Stomach (tissue), 19 donors: ENCODE measurements at places on chromosomes 6 and 20. TPM values are rescaled to one million over a fixed set of nuclear protein-coding genes. Genes with fewer than 3 reads are reported as not detected.

The NKAPL gene
- total RNA-seq: 0.45 TPM

The ANKRD66 gene
- total RNA-seq: not detected

The ASIP gene
- total RNA-seq: not detected

The FRK gene
- total RNA-seq: 4.7 TPM

The FLRT3 gene
- 19.2 TPM for total RNA-seq

The CCN6 gene
- not detected for total RNA-seq

The CDH22 gene
- not detected for total RNA-seq

The ZSCAN12 gene
- 1.4 TPM for total RNA-seq

The KCNK17 gene
- not detected for total RNA-seq

DNA sequence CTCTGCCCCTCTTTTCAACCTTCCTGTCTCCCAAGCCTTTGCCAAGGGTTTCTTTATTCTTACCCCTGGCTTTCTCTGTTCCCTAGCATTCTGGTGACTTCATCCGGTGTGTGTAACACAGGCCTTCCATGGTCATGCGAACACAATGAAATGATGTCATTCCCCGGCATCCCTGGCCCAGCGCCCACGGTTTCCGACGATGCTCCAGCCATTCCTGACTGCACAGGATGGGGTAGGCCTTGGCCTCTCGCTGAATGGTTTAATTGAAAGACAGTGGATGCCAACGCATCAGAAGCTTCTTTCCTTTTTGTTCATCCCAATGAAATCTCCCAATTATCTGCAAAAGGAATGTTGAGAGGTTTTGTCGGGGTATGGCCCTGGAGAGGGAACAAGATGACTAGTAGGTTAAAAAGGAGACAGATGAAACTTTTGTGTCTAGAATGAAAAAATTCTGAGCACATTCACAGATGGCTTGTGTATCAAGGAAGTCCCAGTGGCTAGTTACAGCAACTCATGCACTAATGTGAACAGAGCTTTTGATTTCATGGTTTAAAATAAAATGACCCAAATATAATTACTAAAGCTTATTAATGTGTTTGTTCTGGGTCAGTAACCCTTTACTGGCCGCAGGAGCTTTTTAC is 655.0 kb downstream of the QKI start:
- DNase-seq: peak; percentile 80

DNA sequence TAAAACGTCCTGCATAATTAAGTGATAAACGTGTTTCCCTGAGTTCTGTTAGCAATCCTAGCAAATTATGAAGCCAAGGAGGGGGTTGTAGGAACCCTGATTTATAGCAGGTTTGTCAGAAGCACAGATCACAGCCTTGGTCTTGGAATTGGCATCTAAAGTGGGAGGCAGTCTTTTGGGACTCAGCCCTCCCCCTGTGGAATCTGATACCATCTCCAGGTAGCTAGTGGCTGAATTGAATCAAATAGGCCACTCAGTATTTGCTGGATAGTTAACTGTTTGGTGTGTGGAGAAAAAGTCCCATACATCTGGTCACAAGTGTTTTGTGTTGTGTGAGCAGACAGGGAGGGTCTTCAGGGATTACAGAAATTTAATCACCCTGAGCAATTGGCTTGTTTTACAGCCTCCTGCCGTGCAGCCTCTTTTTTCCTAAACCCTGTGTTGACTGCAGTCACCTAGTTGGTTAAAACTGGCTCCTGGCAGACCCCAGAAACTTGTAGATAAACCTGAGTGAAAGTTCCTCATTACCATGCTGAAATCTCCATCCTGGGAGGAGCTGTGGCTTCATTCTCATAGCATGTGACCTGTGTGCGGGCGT is 19.0 kb upstream of the KIFC1 start:
- DNase-seq: no peak

GRCh38 chr6:152372945-152373344 is 264.2 kb downstream of the SYNE1 start:
- no peak for DNase-seq

DNA sequence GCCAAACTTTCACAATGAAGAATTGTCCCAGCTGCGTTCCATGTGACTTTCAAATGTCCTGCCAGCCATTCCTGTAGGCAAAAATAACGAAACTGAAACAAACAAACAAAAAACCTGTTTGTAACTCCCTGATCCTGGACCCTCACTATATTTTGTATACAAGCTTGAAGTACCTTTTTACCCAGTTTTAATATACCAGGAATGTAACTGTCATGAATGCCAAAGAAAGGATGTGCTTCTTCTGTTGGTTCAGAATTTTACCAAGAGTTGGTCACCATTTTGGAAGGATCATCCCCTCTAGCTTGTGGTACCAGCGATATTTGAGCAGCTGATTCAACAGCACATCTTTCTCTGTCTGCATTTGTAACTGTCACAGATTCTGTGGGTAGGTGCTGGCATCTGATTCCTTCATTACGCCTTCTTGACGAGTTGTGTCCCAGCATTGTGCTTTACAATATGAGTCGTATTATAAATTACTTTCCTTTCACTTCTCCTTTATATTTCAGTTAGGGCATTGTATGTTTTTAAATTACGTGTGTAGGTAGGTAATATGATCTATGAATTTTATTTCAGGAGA is 93.9 kb downstream of the DLGAP4 start:
- no peak for DNase-seq

DNA sequence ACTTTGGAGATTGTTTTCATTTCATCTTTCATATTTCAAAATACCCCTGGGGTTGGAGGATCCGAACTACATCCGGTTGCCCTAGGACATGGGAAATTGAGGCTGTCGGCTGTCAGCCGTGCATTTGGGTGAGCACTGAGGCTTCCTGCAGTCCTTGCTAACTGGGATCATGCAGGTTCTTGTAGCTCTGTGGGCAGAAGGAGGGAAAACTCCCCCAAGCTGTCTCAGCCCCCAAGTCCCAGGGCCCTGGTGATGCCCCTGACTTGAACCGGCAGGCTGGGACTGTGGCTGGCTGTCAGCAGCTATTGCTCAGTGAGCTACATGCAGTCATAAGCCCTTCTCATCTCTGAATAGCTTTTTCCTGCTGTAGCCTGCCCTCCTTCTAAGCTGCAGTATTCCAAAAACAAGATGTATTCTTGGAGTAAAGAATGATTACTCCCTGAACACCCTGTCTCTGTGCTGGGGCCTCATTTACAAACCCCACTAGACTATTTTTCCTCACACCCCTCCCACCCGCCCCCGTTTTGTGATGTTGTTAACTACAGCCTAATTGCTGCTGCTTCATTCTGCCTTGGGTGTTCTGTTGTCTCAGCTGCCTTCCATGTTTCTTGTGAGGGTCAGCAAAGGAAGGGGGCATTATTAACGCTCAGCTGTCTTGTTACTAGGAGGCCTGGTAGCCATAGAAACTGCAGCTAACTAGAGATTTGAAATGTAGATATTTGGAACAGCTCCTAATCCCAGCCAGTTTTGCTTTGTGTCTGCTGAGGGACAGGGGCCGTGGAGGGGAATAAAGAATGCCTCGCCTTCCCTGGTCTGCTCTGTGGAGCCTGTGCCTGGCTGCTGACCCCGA is 18.1 kb downstream of the MTRES1 start:
- no peak for DNase-seq

- no peak for DNase-seq
Measured at GRCh38 chr6:91509711-91510110, 922.8 kb upstream of the MAP3K7 start.

DNA sequence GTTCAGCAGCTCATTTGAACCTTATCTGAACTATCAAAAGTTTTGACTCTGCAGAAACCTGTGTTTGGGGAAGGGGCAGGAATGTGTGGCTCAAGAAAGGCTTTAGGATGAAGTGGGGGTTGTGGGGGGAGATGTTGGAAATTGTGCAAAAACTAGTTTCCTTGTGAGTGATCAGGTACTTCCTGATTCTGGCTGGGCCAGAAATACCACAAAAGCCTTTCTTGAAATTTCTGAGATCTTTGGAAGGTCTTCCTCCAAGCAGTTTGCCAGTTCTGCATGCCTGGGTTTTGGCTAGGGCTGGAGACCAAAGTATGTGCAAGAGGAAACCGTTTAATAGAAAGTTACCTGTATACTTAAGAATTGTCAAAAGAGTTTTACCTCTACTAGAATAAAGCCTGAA is 116.6 kb downstream of the BMP2 start:
- DNase-seq: no peak

GRCh38 chr20:53970232-53970631 is 100.2 kb downstream of the BCAS1 start:
- no peak for DNase-seq

- DNase-seq: no peak
Measured at GRCh38 chr20:60687213-60687612, 564.8 kb upstream of the CDH4 start.

- no peak for DNase-seq
Measured at GRCh38 chr20:3313683-3314065, 74.7 kb upstream of the SLC4A11 start.

GRCh38 chr20:59143326-59143725 is 20.3 kb upstream of the ZNF831 start:
- no peak for DNase-seq

DNA sequence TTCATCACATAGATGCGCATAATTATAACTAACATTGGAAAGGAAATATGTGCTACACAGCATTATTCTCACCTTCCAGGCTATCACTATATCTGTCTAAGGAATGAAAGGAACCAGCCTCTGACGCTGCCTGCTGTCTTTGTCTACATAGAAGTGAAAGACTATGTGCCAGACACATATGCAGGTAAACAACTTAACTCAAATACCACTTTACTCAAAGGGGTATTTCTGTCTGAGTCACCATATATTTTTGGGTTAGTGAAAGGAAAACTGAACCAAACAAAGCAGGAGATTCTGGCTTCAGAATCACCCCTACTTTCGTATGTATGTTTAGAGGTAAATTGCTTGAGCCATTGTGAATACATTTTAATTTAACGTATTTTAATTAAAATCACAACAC is 328.6 kb upstream of the PLCB4 start:
- no peak for DNase-seq
